ENCODE measurements at places on chromosomes 16 and 17.

- DNase-seq: no peak
Measured at GRCh38 chr17:81039096-81039495, 4.1 kb downstream of the BAIAP2 start.

DNA sequence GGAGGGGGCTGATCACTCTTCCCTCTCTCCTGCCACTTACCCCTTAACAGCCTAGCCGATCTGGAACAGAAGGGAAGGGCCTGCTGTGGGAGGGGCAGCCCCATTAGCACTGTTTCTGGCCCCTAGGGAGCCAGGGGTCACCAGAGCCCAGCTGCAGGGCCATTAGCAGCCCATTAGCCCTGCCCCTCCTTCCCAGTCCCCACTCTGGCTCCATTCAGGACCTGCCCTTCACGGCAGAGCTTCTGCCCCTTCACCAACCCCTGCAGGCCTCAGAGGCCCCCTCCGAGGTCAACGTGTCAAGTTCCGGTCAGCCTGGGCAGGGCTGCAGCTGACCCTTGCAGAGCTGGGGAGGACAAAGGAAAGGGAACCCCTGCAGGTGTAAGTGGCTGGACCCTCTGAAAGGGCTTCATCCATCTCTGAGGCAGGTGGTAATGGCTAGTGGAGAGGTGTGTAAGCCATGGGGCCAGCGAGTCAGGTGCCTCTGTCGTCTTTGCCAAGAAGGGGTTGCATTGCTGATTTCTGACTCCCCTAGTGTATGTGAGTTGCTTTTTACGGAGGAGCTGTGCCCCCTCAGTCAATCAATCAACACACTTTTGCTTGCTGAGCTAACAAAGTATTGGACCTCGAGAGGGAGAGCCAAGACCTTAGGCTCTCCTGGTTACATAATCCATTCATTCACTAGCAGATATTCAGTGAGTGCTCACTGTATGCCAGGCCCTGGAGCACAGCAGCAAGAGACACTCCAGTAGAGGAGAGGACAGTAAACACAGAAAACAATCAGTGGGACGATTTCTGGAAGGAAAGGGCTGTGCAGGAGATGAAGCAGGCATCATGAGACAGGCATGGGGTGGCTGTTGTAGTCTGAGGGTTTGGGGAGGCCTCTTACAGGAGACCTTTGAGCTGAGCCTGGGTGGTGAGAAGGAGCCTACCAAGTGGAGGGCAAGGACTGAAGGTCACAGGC is 18.2 kb upstream of the KCNJ12 start:
- no peak for DNase-seq

- no peak for DNase-seq
Measured at GRCh38 chr17:79658811-79659207, 48.0 kb upstream of the RBFOX3 start.

DNA sequence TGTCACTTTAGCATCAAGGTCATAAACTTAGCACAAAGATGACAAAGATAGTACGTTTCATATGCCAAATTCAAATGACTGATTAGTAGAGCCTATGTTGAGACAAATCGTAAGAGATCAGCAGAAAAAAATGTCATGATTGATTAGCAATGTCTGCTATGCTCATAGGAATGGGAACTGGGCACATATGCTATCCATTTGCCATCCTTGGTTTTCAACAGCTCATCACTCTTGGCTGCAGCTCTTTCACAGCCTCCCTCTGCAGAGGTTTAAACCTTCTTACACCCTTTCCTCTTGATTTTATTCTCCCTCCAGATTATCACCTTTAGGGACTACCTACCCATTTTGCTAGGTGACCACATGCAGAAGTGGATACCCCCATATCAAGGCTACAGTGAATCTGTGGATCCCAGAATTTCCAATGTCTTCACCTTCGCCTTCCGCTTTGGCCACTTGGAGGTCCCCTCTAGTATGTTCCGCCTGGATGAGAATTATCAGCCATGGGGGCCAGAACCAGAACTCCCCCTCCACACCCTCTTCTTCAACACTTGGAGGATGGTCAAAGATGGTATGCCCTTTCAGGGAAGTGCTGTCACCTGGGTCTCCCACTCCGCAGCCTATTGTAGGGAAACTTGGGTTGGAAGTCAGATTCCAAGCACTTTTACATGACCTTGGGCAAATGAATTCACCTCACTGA is 16.2 kb downstream of the MPO start:
- DNase-seq: no peak

- DNase-seq: no peak
Measured at GRCh38 chr17:49913226-49914095, 55.5 kb upstream of the DLX4 start.

GRCh38 chr16:66853261-66854139 is 9.3 kb downstream of the CA7 start:
- no peak for DNase-seq

DNA sequence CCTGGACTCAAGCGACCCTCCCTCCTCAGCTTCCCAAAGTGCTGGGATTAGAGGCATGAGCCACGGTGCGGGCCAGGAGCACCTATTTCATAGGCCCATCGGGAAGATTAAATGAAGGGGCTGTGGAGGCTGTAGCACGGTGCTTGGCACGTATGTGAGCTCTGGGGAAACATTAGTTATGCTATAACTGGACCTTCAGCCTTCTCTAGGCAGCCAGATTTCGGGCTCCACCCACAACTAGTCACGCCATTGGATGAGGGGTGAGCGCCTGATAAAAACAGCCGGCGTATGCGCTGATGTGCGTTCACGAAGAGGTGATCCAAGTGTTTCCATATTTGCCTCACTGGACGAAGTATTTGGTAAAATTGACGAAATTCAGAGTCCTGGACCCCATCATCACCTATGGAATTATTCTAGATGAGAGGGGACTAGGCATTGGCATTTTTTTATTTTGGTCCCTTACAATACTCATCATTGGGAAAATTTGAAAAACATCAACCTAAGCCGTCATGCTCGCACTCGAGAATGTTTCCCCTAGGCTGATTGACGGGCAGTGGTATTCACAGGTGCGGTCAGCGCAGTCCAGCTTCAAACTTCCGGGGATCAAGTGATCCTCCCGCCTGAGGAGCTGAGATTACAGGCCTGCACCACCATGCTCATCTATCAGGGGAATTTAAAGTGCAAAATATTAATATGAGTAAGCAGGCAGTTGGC is 1.8 kb upstream of the ANKRD11 start:
- no peak for DNase-seq

DNA sequence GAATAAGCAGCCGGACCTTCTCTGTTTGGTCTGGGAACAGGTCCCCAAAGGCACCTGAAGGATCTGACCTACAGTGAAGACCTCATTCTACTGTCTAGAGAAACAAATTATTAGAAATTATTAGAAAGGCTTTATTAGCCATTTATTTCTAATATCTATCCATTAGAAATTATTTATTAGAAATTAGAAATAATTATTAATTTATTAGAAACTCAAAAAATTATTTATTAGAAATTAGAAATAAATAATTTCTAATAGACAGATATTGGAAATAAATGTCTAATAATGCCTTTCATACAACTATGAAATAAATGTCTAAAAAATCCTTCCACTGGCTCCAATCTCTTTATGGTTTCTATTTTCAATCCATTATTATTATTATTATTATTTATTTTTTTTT is 285.7 kb upstream of the ERCC4 start:
- no peak for DNase-seq

- DNase-seq: peak; percentile 25
Measured at GRCh38 chr17:2058586-2059546, 4.0 kb downstream of the HIC1 start.

GRCh38 chr17:39141915-39142664 is 9.3 kb downstream of the PLXDC1 start:
- no peak for DNase-seq

DNA sequence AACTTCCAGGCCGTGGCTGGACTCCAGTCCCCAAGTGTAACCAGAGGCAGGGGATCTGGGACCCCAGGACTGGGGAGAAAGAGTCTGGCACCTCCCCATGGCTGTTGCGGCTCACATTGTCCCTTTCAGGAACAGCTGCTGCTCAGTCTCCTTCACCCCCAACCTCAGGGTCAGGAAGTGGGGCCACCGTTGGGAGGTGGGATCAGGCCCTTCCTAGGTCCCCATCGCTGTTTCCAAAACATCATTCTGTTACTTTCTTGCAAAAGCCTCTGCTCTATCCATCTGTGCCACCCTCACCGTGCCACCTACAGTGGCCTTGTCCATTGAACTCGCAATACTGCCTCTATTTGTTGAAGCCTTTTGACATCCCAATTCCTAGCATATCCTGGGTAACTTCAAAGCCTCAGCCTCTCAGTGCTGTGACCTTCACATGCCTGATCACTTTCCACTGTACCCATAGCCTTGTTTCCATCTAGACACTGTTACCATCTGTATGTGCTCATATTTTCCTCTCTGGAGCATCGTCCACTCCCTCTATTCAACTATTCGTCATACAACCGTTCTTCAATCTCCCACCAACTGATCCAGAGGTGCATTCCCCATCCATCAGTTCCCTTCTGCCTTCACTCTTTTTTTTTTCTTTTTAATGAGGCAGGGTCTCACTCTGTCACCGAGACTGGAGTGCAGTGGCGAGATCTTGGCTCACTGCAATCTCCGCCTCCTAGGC is 15.0 kb upstream of the SRCIN1 start:
- no peak for DNase-seq

- no peak for DNase-seq
Measured at GRCh38 chr16:72987480-72987901, 60.4 kb downstream of the ZFHX3 start.

- peak; percentile 65 for DNase-seq
Measured at GRCh38 chr17:27601069-27601974, 29.7 kb upstream of the LGALS9 start.

DNA sequence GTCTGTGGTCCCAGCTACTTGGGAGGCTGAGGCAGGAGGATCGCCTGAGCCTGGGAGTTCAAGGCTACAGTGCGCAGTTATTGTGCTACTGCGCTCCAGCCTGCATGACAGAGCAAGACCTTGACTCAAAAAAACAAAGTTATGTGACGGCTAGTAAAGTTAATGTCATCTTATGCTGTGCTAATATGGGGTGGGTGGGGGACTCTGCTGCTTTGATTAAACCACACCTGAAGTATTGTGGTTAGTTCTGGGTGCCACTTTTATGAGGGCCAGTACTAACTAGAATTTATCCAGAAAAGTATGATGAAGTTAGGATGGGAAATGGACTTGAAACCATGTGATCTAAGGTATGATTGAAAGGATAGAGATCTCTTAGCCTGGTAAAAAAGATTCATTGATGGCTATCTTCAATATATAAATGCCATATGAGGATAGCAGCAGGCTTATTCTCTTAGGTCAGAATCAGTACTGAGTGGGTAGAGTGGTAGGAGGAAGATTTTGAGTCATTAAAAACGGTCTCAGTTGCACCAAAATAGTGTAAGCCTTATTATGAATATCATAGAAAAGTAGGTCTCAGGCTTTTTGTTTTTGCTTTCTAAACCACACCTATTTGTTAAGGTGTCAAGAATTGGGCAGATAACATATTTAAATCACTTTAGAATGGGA is 5.6 kb downstream of the WSB1 start:
- DNase-seq: no peak

DNA sequence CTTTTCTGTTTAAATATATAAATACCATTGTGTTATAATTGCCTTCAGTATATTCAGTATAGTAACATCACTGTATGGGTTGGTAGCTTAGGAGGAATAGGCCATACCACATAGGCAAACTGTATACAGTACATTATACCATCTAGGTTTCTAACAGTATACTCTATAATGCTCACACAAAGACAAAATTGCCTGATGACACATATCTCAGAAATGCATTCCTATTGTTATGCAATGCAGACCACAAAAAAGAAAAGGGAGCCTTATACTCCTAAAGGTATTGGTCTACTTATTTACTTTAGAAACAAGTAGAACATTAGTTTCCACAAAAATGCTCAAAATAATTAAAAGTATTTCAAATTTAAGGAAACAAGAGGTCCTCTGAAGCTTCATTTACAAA is 47.9 kb downstream of the SETD6 start:
- DNase-seq: no peak

- DNase-seq: no peak
Measured at GRCh38 chr17:50498021-50498874, 10.0 kb upstream of the MYCBPAP start.

DNA sequence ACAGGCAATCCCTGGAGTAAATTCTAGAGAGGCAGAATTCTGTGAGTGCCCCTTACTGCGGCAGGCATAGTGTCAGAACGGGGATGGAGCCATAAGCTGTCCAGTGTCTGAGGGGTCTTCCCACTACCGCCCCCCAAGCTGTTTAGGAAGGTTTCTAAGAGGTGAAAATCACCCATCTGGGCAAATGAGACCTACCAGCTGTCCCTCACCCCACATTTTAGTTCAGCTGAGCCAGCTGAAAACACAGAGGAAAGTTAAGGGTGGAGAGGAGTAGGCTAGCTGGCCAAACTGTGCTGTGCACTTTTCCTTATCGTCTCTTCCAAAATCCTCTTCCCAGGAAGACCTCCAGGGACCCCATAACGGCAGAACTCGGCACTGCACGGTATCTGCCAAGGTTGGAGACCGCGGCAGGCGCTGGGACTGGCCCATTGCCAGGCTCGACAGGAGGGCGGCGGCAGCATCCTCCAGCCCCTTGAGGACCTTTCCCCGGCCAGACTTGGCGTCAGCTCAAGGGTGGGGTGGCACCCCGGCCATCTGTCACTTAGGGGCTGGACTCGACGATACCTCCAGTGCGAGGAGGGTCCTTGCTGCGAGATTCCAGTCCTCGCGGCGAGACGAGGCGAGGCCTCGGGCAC is 955 bp downstream of the ACLY start:
- DNase-seq: peak; percentile 28

DNA sequence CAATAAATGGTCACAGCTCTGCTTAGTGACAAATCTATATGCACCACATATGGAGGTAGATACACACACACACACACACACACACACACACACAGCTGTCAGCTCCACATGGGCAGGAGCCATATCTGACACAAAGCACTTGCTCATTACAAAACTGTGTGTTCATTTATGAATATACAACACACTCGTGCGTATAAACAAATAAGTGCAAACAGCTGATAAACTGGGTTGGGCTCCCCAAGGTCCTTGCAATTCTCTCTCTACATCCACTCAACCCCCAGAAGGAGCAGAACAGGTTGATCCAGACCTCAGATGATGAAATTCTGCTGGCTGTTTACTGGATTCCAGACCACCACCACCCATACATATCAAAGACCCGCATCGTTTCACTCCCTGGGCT is 140.7 kb downstream of the XYLT1 start:
- no peak for DNase-seq

DNA sequence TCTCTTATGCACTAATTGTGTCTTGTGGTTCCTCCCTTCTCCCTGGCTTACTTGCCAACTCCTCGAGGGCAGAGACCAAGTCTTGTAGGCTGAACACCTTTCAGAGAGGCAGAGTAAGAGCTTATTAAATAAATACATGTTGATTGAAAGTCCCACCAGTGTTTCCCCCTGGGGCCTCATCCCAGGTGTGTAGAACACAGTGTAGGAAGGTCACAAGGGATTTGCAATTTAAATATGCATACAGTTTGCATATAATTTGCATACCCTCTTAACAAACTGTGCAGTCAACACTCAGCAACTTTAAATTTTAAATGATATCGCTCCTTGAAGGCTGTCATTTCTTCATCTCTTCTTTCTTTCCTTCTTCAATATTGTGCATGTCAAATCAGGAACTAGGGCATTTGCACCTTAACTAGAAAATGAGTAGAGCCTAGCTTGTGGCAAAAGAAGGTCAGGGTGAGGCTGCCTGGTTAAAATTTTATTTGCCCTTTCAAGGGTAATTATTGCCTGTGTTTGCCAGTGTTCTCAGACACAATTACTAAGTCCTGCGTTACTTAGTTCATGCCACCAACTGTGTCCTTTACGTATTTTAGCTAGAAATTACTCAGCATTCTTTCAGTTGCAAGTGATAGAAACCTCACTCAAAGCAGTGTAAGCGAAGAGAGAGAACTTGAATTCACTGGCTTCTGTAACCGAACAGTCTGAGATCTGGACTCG is 465.7 kb downstream of the HAPSTR1 start:
- no peak for DNase-seq

Measured in activated naive CD4-positive, alpha-beta T cell (primary cell).